ENCODE measurements at places on chromosomes 3 and 15.

DNA sequence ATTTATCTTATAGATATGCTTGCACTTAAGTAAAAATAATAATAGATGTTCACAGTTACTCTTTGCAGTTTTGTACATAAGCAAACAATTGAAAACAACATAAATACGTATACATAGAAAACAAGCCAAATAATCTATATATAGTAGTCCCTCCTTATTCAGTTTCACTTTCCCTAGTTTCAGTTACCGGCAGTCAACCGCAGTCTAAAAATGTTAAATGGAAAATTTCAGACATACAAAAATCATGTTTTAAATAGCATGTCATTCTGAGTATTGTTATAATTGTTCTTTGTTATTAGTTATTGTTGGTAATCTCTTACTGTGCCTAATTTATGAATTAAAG is 262.0 kb downstream of the CGGBP1 start:
- DNase-seq, result no peak

- no peak for DNase-seq
Measured at GRCh38 chr3:16136055-16136454, 38.4 kb upstream of the GALNT15 start.

DNA sequence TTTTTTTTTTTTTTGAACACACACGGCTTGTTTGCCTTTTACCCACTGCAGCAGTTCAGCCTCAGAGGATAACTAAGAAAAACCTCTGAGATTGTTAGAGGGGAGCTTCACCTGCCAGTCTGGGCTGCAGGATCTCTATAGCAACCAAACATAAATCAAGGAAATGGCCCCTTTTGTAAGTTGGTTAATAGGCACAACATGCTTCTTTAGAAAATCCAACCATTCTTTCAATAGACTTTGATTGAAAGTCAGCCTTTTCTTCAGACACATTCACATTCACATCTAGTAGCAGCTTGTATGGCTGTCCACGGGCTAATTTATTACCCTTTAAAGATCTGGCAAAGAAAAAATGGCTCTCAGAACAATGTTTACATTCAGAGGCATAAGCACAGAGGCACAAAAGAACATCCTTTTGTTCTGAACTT is 136.6 kb upstream of the RARB start:
- no peak for DNase-seq

DNA sequence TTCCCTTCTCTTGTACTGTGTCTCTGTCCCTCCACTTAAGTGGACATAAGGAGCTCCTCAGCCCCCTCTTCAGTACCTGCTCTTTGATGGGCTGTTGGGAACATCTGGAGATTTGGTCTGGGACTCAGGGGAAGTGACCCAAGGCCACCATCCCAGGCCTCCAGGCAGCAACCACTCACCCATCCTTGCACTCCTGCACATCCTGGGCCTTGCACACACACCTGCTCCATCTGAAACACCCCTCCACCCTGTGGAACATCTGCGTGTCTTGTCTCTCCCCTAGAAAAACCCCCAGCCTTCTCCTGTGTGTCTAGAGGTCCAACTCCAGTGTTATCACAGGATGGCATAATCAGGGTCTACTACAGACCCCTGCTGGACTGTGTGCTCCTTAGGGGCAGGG is 74.3 kb downstream of the ABTB1 start:
- no peak for DNase-seq

GRCh38 chr3:187744169-187745151 is 808 bp downstream of the BCL6 start:
- peak; percentile 51 for DNase-seq

GRCh38 chr3:138732456-138732855 is 102.3 kb downstream of the PIK3CB start:
- DNase-seq, result no peak

DNA sequence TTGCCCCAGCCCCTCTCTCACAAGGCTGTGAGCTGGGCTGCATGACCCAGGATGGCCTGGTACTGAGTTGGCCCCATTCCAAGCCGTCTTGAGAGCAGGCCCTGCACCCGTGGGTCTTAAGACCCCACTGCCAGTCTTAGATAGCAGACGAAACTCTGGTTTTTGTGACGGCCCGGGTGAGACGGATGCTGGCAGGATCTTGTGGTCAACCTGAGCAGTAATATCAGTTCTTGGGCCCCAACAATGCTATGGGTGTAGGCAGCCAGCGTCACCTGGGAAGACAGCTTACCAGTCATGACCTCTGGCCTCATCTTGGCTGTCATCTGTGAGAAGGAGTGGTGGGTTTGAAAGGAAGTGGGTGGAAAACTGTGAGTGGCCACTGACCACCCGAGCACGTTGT is 305.8 kb downstream of the ARRDC4 start:
- no peak for DNase-seq

- no peak for DNase-seq
Measured at GRCh38 chr15:100863075-100863795, 16.4 kb upstream of the ALDH1A3 start.

DNA sequence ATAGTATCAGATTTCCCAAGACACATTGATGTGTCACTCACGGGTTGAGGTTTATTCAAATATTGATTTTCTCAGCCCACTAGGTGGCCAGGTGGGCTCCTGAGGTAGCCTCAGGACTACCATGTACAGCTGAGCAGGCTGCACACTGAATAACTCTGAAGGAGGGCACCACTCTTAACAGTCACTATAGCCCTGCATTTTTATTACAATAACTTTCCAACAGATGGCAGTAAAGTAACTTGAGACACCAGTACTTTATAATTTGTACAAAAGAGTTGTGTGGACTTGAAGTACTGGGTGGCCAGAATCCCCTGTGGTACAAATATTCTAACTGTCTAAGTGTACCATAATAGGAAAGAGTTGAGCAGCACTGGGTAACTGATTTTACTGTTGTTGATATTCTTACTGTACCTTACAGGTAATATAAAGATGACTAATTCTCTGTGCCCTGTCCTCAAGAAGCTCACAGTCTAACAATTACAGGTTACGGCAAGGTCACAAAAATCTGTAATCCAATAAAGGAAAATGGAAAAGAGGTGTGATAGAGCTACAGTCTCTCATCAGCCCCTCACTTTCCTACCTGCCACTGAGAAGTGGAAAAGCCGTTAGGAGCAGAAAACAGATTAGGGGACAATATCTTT is 76.0 kb downstream of the ETFA start:
- DNase-seq, result no peak

Measured in activated T-cell treated with anti-CD3 and anti-CD28 coated beads, Interleukin-2, amount 50 U/mL, for 4 hours (primary cell).